CD8-positive, alpha-beta T cell (primary cell): ENCODE measurements at places on chromosomes 6 and 20.

DNA sequence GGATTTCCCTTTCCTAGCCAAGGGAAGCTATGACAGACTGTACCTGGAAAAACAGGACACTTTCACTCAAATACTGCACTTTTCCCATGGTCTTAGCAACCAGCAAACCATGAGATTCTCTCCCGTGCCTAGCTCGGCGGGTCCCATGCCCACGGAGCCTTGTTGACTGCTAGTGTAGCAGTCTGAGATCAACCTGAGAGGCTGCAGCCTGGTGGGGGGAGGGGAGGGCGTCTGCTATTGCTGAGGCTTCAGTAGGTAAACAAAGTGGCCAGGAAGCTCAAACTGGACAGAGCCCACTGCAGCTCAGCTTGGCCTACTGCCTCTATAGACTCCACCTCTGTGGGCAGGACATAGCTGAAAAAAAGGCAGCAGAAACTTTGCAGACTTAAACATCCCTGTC, 61.8 kb downstream of the EPM2A start:
- DNase-seq: no peak

- peak; percentile 27 for DNase-seq
Observed at GRCh38 chr6:10655508-10656055, 38.8 kb downstream of the C6orf52 start.

DNA sequence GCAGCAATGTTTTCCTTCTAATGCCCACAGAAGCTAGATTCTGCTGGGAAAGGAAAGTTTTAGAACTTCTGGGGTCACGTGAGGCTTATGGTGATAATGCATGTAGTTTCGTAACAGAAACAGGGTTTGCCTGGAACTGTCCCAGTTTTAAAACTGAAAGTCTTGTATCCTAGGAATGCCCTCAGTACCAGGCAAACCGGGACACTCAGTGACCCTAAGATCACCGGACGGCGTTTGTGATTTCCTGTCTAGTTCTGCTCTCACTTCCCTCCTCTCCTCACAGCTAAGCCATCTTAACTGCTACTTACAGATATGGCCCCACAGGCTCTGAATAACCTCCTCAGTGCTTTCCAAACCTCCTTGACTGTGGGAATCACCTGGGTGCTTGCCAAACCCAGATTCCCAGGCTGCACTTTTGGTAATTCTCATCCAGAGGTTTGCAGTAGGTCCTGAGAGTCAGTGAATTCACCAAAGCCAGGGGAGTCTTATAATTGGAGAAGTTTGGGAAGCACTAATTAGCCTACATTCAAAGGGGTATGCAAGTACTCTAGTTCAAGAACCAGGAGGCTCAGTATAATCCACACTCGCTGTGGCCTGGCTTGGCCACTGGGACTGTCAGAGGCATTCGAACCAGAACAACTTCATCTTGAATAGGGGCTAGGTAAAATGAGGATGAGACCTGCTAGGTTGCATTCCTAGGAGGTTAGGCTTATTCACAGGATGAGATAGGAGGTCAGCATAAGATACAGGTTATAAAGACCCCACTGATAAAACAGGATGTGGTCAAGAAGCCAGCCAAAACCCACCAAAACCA, 231.6 kb upstream of the MYLIP start:
- DNase-seq: no peak

DNA sequence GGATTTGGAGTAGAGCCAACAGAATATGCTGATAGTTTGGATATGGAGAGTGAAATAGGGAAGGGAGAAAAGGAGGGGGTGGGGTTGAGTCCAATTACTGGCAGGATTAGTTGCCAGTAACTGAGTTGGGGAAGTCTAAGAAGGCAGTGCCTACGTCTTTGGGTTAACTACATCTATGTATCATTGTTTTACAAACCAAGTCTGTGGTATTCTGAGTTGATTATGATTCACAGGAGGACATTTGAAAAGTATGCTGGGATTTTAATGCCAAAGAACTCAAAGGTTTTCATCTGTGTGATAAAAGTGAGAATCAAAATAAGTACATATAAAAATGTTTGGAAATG, 14.7 kb downstream of the DSE start:
- DNase-seq: no peak

DNA sequence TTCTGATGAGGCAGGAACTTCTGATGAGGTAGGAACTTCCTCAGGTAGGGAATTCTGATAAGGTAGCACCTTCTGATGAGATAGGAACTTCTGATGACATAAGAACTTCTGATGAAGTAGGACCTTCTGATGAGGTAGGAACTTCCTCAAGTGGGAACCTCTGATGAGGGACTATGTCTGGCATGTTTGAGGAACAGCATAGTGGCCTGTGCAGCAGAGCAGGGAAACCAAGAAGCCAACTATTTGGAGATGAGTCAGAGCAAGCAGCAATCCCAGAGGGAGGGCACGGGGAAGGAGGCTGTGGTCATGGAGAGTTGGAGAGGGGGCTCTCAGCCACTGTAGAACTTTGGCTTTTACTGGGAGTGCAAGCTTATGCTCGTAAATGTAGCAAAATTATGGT, 132.4 kb downstream of the CFAP61 start:
- DNase-seq: no peak

DNA sequence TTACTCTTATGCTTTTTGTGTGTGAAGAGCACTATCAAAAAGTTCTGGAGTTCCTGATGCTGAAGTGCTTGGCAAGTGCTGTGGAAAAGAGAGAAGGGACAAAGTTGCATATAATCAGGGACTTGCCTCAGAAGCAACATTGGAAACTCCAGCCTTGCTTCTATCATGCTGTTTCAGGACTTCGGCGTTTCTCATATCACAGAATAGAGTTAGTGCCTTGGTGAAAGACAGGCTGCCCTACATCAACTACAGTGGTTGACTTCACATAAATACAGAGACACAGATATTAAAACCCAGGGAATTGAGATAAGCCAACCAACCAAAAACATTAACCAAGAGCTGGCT, 36.2 kb upstream of the CDKAL1 start:
- DNase-seq: no peak

GRCh38 chr20:54107600-54108325, 37.4 kb upstream of the BCAS1 start:
- no peak for DNase-seq

DNA sequence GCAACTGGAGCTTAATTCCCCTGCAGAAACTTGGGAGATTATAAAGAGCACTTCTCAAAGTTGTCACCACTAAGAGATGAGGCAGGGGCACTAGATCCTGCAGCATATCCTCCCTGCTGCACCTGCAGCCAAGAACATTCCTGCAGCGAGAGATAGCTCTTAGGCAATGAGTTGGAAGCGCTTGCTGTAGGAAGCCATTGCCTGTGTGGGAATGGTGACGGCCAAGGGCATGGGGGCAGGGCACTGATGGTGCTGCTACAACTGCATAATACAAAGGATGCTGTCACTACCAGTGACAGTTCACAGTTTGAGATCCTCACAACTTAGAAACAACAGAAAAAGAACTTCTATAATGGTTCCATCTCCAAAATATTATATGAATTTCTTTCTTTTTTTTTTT, 89.9 kb downstream of the CDS2 start:
- no peak for DNase-seq

DNA sequence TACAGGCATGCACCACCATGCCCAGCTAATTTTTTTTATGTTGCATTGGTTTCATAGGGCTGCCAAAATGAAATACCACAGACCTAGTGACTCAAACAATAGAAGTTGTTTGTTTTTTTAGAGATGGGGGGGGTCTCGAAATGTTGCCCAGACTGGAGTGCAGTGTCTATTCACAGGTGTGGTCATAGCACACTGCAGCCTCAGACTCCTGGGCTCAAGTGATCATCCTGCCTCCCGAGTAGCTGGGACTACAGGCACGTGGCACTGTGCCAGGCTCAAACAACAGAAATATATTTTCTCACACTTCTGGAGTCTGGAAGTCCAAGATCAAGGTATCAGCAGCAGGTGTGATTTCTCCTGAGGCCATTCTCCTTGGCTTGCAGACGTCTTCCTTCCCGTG, 6.6 kb upstream of the SLC16A10 start:
- DNase-seq: no peak

GRCh38 chr6:125432963-125433362, 131.2 kb upstream of the HDDC2 start:
- DNase-seq: no peak

GRCh38 chr6:76435174-76435573, 362.7 kb upstream of the IMPG1 start:
- no peak for DNase-seq

- DNase-seq: no peak
Observed at GRCh38 chr6:90383196-90383822, 86.7 kb upstream of the BACH2 start.

DNA sequence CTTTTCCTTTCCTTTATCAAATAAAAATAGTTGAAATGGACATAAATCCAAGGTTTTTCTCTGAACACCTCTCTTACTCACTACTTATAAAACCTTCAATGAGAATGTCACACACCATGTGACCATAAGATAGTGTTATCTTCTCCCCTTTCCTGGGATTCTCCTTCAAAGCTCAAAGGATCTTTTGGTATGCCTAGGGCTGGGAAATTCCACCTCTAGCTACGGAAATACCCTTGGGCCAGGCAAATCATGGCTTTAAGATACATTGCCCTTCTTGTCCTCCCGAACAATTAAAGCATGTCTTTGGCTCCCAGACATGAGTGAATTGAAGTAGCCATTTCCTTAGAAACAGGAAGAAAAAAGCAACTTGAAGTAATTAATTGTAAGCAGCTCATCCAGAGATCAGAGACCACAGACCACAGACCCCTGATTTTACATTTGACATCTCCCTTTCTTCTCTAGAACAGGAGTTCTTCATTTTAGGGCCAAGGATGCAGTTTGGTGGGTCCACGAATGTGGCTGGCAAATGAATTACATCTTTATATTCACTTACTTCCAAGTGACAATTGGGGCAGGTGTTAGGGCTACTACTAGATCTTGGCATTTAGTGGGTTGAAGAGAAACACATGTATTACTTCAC, 4.1 kb downstream of the PLCB4 start:
- DNase-seq: no peak

DNA sequence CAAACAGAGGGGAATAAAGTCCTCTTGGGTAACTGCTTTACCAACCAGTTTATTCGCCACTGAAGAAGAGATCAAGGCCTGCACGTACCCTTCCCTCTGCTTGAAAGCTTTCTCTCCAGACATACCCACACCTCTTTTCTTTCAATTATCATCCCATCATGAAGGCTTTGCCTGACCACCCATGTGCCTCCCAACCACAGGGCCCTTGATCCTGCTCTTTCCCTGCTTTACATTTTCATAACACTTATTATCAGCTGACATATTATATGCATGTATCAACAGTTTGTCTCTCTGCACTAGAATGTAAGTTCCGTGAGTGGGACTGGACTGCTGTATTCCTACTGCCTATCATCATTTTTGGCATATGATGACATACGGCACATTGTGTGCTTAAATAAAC, 20.9 kb upstream of the RPN2 start:
- no peak for DNase-seq

DNA sequence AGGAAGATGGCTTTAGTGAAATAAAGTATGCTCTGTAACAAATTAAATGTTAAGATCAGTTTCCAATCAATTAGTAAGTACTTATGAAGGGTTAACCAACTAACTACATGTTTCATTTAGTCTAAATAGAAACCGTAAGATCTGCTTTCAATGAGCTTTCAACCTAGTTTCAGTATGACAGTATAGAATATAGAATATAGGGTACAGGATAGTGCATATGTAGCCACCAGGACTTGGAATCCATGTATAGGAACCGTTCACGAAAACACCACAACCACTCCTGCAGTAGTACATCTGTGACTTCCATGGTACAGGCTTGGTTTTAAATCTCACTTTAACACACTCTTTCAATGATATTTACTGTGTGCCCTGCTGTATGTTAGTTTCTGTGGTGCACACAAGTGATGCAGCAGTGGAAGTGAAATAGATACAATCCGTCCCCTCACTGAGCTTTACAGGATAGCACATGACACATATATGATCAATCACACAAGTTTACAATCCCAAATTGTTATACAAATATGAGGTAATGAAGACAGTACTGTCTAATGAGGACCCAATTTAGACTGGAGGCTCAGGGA, 479.7 kb upstream of the MARCKS start:
- DNase-seq: no peak

GRCh38 chr6:32974541-32975308, 6.3 kb downstream of the BRD2 start:
- peak; percentile 30 for DNase-seq

- no peak for DNase-seq
Observed at GRCh38 chr6:154370545-154370944, 13.9 kb upstream of the IPCEF1 start.

- no peak for DNase-seq
Observed at GRCh38 chr20:4160761-4161305, 145.5 kb upstream of the RNF24 start.

GRCh38 chr6:163731215-163732013, 316.9 kb downstream of the QKI start:
- DNase-seq: no peak

DNA sequence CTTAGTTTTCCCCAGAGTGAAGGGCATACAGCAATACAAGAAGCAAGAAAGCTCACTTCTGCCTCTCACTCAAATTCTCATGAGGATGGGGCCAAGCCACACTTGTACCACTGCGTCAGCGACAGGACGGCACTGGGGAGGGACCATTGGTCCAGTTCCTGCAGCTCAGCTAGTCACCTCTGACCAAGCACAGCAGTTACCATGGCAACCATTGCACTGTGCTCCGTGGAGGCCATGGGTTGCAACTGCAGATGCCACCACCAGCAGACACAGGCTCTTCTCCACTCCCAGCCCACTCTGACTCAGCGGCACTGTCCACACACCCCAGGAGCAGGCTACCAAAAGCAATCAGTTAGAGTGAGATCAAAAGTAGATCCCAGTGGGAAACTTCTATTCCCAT, 441.1 kb upstream of the ARID1B start:
- no peak for DNase-seq

- no peak for DNase-seq
Observed at GRCh38 chr20:62682912-62683517, 25.6 kb upstream of the NTSR1 start.

- no peak for DNase-seq
Observed at GRCh38 chr6:280775-281468, 11.4 kb upstream of the DUSP22 start.

GRCh38 chr6:167311286-167311685, 13.6 kb upstream of the TTLL2 start:
- no peak for DNase-seq

DNA sequence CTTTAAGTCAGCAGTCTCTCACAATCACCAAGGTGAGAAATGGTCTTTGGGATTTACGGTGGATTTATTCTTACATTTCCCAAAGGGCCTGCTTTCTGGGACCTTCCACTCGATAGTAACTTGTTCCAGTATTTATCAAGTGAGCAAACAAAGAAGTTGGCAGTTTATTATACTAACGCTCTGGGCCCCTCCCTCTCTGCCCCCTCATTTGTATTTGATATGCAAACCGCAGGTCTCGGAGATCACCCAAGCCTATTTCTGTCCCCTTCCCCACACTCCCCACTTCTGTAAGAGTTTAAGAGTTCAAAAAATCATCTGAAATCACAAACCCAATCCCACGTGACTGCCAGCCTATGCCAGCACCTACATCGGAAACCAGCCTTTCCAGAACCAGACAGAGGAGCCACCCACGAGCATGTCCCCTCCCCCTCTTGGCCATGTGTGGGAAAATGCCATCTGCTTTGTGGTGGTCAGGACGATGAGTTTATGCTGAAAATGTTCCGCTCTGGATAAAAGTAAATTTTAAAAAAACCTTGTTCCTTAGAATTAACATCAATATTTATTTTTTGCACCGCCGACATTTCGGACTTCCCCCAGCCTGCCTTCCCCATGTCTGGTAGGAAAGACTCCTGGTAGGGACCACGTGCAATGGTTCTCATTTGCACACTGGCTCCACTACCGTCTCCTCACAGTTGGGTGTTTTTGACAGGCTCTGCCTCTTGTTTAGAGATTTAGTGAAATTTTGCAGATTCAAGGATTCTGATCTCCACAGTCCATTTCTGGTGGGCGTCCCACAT, 281.0 kb downstream of the TFAP2C start:
- no peak for DNase-seq
